ENCODE measurements at places on chromosomes 16 and 17.

GRCh38 chr17:36214918-36215317 is 4.1 kb downstream of the CCL4L2 start:
- no peak for DNase-seq

DNA sequence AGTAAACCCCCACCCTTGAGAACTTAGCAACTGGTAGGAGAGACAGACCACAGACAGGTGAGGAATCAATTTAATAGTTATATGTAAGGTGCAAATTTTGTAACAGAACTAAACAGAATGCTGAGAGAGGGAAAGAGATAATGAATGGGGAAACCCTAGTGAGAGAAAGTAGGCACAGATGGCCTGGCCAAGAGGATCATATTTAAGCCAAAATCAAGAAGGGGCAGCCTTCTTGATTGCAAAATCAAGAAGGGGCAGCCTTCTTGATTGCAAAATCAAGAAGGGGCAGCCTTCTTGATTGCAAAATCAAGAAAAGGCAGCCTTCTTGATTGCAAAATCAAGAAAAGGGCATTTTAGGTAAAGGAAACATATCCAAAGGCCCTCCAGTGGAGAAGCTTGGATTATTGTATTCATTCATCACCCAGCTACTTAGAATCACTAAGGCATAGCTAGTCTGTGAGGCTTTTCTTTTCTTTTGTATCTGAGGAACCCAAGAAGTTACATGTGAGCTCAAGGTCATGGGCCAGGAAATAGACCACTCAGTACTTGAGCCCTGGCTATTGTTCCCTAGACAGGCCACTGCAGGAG is 190.6 kb downstream of the CYLD start:
- no peak for DNase-seq

- DNase-seq, result peak; percentile 62
Observed at GRCh38 chr17:82767041-82767754, 15.3 kb downstream of the TBCD start.

DNA sequence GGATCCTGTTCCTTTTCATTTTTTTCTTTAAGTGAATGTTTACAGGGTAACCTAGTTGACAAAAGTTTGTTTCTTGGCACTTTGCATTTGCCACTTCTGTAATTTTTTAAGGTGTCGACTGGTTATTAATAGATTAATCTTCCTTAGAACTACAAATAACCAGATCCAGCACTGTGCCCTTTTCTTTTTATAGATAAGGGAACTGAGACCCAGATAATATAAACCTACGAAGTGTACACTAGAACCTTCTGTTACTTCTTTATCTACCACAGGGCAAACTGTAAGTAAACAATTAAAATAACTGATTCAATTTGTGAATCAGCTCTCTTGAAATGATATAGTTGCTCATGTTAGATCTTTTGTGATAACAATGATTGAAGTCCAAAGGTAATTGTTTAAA is 55.4 kb downstream of the NLK start:
- DNase-seq, result no peak

- no peak for DNase-seq
Observed at GRCh38 chr16:56360117-56361008, 65.0 kb downstream of the AMFR start.

DNA sequence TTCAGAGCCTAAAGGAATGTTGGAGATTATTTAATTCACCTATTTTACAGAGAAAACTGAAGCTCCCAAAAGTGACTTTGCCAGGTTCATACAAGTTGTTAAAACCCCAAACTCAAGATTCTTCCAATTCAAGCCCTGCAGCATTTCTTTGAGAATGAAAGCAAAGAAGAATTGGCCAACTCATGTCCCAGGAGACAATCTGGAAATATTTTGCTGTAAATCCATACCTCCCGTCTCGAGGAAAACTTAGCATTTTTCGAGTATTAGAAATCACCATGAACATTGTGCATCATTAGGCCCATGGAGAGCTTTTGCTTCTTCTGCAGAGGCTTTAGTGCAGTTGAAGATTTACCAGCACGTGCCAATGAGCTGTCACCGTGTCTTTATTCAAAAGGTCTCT is 176.4 kb upstream of the KCNJ16 start:
- DNase-seq, result no peak

GRCh38 chr17:15431766-15432165 is 35.7 kb downstream of the CDRT4 start:
- no peak for DNase-seq

- no peak for DNase-seq
Observed at GRCh38 chr16:58346831-58347371, 45.4 kb upstream of the GINS3 start.

DNA sequence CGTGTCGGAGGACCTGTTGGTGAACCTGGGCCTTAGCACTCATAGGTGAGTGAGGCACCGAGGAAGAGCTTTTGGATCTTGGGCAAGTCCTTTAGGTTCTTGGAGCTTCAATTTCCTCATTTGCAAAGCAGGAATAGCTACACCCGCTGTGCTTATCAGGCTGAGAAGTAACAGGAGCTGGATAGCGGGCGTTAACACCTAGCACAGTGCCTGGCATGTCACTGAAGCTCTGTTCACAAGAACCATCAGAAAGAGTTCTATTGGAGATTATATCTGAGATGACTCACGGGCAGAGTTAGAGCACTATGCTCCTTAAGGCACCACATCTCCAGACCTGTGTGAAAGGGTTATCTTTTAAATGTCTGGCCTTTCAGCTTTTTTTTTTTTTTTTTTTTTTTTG is 12.8 kb downstream of the MEOX1 start:
- DNase-seq, result no peak

GRCh38 chr16:82616356-82616755 is 10.4 kb upstream of the CDH13 start:
- no peak for DNase-seq

- no peak for DNase-seq
Observed at GRCh38 chr17:5667871-5668270, 83.6 kb upstream of the NLRP1 start.

- DNase-seq, result no peak
Observed at GRCh38 chr16:70520612-70521297, 2.6 kb downstream of the COG4 start.

GRCh38 chr17:44307387-44308186 is 814 bp upstream of the RUNDC3A start:
- DNase-seq, result no peak

All from activated naive CD8-positive, alpha-beta T cell treated with anti-CD3 and anti-CD28 coated beads, Interleukin-2, amount 50 U/mL, for 24 hours (primary cell).